ENCODE measurements at places on chromosomes 5 and 9.

DNA sequence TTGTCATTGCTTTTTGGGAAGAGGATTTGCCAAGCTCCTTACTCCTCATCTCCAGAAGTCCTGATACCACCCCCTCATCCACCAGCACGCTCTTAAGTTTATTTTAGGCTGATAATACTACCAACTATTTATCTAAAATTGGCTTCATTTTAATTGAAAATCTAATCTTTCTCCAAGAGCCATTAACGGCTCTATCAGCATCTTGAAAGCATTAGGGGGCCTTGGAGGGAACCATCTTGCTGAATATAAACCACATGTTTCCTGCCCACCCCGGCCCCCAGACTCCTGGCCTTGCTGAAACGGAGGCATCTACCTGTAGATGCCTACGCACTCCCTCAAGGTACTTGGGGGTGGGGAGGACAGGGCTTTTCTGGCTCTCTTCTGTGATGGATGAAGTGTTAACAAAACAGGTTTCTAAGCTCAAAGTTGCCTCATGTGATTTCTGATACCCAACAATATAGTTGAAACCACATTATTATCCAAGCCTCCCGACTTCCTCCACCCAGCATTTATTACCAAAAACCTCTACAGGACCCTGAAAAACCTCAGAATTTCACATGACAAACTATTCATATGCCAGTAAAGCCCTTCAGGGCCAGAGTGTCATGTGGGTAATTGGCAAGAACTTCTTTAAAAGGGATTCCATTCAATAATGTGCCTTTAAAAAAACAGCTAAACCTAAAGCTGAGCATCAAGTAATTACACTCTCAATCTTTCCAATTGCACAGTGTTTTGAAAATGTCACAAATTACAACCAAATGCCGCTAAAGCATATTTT, 96.7 kb downstream of the SAXO1 start:
- no peak for DNase-seq

- DNase-seq = no peak
These were observed 9.0 kb downstream of the CDX1 start for GRCh38 chr5:150175536-150175935.

GRCh38 chr5:89395111-89395510, 512.1 kb upstream of the MEF2C start:
- DNase-seq = no peak

GRCh38 chr5:166535641-166536040, 1755.8 kb upstream of the WWC1 start:
- DNase-seq = no peak

- DNase-seq = no peak
These were observed 29.3 kb downstream of the COL23A1 start for GRCh38 chr5:178560911-178561310.

- no peak for DNase-seq
These were observed 189.1 kb upstream of the IL12B start for GRCh38 chr5:159519365-159519764.

GRCh38 chr9:70634696-70635095, 220.2 kb upstream of the KLF9 start:
- DNase-seq = no peak

GRCh38 chr9:92850898-92851297, 26.9 kb downstream of the ZNF484 start:
- no peak for DNase-seq

DNA sequence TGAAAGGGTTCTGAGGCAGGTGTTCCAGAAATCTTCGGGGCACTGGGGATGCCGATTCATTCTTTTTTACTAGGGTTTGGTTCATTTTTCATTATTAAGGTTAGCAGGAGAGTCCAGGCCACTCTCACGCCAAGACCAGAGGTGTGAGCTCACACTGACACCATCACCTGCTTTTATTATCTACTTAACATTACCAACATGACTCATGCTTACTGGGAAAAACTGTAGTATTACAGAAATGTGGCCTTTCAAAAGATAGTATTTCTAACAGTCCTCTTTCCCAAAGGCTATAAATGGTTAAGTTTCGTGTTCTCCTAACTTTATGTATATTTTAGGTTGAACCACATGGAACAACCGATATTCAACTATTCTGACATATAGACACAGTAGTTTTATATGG, 222.1 kb downstream of the ROR2 start:
- no peak for DNase-seq

DNA sequence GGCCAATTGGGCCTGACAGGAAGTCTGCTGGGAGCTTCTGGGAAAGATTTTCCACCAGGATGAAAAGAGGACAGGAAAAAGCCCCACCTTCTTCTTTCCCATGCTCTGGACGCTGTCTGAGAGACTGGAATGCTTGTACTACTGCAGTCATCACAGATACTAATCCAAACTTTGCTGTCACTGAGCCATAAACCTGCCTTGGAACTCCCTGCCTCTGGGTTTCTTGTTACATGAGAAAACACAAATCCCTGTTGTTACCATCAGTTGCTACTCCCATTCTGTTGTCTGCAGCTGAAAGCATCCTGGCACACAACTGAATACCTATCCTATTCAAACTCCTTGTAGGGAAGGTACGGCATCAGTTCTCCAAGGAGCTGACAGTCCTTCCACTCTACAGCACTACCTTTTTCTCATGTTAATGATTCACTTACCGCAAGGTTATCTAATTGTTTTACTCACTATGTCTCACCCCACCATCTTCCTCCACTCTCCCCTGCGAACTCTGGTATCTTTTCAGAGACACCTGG, 167.5 kb downstream of the CDK5RAP2 start:
- no peak for DNase-seq
